ENCODE measurements at places on chromosomes 4 and X.

DNA sequence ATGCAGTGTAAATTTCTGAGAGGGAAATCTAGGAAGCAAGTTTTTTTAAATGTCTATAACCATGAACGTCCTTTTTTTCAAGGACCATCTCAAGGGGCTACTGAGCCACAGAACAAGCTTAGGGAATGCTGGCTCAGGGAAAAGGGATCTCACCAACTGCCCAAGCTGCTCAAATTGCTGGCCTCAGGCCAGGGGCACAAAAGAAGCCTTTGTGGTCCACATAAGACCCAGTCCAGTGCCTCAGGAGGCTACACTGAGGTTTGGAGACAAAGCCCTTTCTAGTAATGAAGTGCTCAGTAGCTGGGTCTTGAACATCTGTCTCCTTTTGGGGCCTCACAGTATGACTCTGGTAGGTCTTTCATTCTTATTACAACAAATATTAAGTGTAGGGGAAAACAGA lies 305.5 kb downstream of the RAB28 start:
- no peak for DNase-seq

- no peak for DNase-seq
Observed at GRCh38 chr4:108060164-108060563, 70.5 kb downstream of the HADH start.

GRCh38 chrX:3963980-3964379 lies 250.5 kb upstream of the PRKX start:
- no peak for DNase-seq

DNA sequence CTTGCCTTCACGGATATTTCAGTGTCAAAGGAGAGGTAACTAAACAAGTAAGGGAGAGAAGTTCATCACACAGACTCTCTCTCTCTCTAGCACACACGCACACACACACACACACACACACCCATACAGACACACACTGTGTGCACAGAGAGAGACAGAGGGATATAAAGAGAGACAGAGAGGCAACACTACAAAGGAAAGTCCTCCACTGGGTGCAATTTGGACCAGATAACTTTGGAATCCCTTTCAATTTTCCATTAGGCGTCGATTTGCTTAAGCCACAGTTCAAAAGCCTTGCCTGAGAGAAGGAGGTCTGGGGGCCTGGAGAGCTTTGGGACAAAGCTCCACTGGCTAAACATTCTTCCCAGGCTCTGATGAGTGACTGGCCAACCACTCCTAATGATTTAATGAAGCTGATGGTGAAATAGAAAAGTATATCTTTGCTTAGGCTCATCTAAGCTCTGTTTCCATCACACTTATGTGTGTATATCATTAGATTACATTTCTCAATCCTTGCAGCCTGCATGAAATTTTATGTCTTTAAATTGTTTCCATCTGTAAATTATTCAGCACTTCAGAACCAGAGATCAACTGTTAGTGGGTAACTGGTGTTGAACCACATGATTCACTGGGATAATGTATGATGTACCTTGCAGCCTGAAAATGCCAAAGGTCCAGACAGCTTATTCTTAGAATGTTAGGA lies 180.8 kb downstream of the MAGEB17 start:
- DNase-seq = no peak

- no peak for DNase-seq
Observed at GRCh38 chrX:128769495-128769894, 717.3 kb upstream of the ACTRT1 start.

GRCh38 chrX:53122013-53122412 lies 28.1 kb downstream of the KANTR start:
- DNase-seq = no peak

DNA sequence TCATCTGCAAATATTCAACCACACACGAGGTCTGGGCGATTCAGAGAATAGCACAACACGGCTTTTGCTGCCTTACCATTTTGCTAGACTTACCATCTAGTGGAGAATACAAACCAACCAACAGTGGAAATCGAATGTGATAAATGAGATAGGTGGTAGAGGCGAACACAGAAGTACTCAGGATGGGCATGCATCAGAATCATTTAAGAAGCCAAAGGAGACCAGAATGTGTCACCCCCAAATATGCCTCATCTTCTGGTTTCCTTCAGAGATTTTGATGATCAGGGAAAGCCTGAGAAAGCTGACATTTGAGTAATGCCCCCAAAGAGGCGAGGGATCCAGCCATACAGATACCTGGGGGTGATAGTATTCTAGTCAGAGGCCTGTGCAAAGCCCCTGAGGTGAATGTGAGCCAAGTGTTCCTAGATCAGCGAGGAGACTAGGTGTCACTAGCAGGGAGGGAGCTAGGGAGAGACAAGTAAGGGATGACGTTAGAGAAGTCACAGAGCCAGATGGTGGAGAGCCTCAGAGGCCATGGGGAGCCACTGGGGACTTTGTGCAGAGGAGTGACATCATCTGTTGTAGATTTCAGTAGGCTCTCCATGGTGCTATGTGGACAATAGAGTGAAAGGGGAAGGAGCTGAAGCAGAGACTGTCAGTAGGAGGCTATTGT lies 1.7 kb downstream of the MTMR1 start:
- DNase-seq = no peak

DNA sequence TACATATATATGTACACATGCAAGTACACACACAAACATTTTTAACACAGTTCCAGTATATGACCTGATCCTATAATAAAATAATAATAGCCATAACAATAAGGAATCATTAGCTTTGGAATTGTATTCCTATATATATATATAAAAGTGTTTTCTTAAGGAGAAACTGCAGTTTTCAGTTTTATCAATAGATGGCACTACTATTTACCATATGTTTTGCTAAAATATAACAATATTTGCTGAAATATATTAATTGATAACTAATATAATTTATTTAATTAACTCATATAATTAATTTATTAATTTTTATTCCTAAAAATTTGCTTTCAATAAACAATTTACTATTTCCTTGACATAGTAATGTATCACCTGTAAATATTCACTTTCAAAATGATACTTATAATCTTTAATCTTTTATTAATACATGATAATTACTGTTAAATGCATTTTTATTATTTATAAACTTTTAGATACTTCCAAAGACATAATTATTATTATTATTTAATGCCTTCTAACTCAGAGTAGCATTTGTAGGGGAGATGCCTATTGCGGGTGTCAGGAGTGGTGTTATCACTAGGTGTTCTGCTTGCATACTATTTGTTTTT lies 599.5 kb downstream of the FSTL5 start:
- DNase-seq = no peak

DNA sequence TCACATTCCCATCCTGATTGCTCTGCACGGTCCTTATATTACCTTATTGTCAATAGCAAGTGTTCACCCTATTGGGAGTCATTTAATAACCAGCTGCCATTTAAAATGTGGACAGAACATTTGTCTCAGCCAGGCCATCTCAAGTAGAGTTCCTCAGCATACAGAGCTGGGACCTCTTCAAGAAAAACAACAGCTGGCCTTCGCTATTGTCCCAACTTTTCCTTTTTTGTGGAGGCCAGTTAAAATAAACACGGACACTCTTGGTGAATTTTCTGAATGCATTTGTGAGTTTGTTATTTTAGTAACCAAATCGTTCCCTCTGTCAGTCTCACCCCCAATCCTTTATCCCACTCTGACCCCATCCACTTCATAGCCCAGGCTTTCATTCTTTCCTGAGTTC lies 395.3 kb upstream of the PITX2 start:
- no peak for DNase-seq

DNA sequence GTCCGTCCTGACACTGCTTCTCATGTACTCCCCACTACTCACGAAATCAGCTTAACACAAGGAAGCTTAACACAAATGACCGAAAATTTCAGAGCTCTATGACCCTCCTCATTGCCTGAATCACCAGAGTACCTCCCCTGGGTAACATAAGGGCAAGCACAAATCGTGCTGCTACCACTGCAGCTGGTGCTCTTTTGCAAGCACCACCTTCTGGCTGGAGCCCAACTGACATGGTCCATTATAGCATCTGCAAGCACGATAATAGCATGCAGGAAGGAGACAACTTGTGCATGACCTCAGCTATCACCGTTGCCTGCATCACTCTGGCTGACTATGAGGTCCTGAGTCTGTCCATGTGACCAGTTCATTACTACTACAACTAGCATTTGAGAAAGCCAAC lies 308.0 kb downstream of the TEX13C start:
- DNase-seq = no peak

GRCh38 chr4:71533121-71533520 lies 194.3 kb downstream of the SLC4A4 start:
- DNase-seq = no peak

- DNase-seq = no peak
Observed at GRCh38 chr4:186875476-186875875, 151.8 kb upstream of the FAT1 start.

DNA sequence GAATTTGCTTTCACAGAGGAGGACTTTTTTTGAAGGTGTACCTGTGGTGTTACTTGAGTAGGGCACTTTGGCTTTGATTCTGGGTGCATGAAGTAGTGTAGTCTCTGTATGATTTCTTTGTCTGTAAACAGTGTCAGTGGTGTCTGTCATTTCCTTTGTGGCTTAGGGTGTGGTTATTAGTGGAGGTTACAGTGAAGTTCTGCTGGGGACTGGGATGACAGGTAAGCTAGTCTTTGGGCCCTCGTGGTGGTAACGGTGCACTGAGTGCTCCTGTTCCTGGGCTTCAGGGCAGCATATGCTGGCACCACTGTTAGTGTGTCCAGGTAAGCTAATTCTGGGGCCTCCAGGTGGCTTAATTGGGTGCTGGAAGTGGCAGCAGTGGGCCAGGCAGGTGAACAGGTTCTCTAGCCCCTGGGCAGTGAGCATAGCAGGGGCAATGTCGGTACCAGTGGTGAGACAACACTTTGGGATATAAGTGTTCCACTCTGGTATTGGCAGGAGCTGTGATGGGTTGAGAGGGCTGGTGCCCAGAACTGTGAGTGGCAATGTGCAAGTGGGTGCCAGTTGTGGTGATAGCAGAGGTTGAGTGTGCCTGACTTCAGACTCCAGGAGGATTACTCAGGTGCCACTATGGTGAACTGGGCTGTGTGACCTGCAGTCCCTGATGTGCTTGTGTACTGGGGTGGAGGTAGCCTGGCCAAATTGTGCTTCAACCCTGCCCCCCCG lies 26.0 kb upstream of the VSIG1 start:
- no peak for DNase-seq

GRCh38 chr4:42955746-42956505 lies 63.4 kb downstream of the GRXCR1 start:
- no peak for DNase-seq

DNA sequence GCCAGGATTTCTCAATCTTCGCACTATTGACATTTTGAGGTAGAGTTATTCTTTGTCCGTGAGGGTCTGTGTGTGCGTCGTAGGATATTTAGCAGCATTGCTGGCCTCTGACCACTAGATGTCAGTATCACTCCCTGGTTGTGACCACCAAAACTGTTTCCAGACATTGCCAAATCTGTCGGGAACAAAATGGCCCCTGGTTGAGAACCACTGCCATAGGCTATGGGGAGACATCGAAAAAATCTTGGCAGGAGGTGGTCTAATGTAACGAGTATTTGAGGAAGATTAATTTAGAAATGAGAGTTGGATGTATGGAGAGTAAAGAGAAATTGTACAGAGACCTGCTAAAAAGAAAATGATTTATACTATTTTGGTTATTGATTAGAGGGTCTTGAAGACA lies 108.4 kb downstream of the DOCK11 start:
- peak; percentile 53 for DNase-seq

DNA sequence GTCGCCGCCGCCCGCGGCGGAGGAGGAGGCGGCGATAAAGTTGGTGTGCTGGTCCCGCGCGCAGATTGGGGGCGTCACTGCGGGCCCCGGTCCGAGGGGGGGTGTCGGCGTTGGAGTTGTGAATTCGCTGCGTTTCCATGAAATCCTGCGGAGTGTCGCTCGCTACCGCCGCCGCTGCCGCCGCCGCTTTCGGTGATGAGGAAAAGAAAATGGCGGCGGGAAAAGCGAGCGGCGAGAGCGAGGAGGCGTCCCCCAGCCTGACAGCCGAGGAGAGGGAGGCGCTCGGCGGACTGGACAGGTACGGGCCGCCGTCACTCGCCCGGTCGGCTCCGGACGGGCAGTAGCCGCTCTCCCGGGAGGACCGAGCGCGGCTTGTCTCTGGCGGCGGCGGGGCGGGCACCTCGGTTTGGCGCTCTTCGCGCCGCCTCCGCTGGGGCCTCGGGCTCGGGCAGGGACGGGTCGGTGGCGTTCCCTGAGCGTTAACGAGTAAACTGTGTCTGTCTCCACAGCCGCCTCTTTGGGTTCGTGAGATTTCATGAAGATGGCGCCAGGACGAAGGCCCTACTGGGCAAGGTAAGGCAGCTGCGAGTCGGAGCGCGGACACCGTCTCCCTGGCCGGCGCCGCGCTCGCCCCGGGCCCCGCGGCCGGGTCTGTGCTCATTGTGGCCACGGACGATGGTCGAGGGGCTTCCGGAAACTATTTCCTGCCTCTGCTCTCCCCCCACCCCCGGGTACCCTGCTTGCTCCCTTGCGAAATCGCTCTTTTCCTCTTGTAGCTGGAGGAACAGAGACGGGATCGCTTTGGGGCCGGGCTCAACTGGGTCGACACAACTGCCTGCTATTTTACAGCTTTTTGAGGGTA lies 658 bp downstream of the KDM6A start:
- DNase-seq = peak; percentile 48
